ENCODE measurements at places on chromosomes 4 and X.

DNA sequence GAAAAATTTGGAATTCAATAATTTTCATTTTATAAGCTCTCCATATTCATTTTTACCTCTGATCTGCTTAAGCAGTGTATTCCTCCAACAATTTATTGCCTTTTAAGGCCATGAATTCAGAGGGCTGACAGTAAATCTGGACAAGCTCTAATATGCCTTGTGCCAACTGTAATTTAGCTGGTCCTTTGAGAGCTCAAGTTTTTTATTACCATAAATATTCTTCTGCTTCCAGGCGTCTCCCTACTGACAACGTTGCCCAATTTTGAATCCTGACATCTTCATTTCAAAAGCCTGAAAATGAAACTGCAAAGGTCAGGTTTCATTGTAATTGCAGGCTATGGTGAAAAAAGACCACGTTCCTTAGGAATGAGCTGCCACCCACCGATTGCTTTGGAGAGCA lies 95.8 kb upstream of the GEMIN8 start:
- no peak for DNase-seq

- DNase-seq: no peak
These were observed 101.6 kb downstream of the NPNT start for GRCh38 chr4:105996845-105997244.

DNA sequence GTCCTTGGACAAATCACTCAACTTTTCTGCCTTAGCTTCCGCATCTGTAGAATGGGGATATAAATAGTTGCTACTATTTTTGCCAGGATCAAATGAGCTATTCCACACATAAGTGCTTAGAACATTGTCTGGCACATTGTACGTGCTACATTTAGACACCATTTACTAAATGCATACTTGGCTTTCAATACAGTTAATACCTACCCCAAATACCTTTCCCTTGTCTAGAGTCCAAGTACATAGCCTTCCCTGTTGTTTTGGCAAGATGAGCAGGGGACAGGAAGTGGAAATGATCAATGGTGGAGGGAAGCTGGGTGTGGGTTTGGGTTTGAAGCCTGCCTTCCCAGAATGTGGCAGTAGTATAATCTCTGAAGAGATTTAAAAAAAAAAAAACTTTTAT lies 82.0 kb downstream of the CHRDL1 start:
- no peak for DNase-seq

DNA sequence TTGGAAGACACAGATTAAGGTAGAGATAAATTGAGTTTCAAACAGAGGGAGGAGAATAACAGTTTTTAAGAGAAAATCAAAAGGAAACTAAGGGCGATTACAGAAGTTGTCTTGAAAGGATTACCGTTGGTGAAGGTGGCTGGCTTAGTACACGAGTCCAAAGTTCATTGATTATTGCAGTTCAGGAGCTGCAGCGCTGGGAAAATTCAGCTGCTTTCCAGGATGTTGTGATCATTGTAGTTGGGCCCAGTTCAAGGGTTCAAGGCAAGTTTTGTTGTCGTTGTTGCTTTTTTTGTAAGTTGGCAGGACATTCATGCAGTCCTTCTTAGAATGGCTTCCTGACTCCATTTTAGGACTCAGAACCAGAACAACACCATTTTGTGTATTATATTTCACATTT lies 461.7 kb downstream of the RAPGEF2 start:
- DNase-seq: no peak

DNA sequence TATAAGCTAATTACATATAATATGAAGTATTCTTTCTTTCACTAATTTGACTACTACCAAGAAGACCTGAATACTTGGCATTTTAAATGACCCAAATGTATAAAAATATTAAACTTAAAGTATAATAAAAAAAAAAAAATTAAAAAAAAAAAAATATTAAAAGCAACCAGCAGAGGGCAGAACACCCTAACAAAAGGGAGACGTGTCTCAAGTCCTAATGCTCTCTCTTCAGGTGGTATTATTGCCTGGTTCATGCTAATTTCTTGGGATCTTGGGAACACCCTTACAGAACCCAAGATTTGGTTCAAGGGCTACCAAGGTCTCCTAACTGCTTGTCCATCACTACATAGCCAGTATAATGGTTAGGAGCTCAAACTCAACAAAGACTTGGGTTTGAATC lies 754.8 kb downstream of the RAB28 start:
- DNase-seq: no peak
